ENCODE measurements at places on chromosomes 13 and 19. TPM values are rescaled to one million over a fixed set of nuclear protein-coding genes. Genes with fewer than 3 reads are reported as not detected.

The HRC gene
- not detected for polyA plus RNA-seq

The NOVA2 gene
- 0.01 TPM for polyA plus RNA-seq

The ZNF235 gene
- 1.9 TPM for polyA plus RNA-seq

The DENND1C gene
- polyA plus RNA-seq = 0.26 TPM

The JAK3 gene
- polyA plus RNA-seq = 0.15 TPM

The THSD8 gene
- polyA plus RNA-seq = not detected

The OVOL3 gene
- not detected for polyA plus RNA-seq

The C1QTNF9B gene
- polyA plus RNA-seq = not detected

The TEX26 gene
- polyA plus RNA-seq = not detected

The SYDE1 gene
- polyA plus RNA-seq = 17.3 TPM

The SYNGR4 gene
- not detected for polyA plus RNA-seq

The FKRP gene
- polyA plus RNA-seq = 11.7 TPM
